ENCODE measurements at places on chromosomes 5 and 9.
A peak's percentile ranks its signal among the peaks of the same experiment; 100 is the strongest.

DNA sequence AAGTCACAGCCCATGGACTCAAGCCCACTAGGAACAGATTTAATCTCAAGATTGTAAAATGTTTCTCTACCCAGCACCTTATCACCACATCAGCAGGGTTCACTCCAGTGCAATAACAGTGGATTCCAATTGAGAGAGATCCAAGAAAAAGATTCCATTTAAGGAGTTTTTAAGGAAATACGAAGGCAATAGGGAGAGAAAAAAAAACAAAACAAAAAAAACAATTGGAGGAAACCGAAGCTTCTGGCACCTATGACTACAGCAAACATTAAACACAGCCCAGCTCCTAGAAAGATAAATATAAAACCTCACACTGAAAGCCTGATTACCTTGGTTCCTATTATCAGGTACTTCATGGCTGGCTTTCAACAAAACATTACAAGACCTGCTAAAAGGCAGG lies 192.7 kb downstream of the DAB2IP start:
- DNase-seq, result no peak
- no peaks in the 10 kb centered on the region for H3K4me1 ChIP-seq
- H3K36me3 ChIP-seq, result no peaks in the 10 kb centered on the region
- no peak overlapping the region for H3K4me3 ChIP-seq
- no peak overlapping the region for H3K27ac ChIP-seq

GRCh38 chr9:133528876-133529241 lies 4.1 kb upstream of the MYMK start:
- H3K27ac ChIP-seq, result no peak overlapping the region
- H3K4me1 ChIP-seq, result peaks cover 11% of the 10 kb centered on the region
- no peak for DNase-seq
- no peak overlapping the region for H3K4me3 ChIP-seq

DNA sequence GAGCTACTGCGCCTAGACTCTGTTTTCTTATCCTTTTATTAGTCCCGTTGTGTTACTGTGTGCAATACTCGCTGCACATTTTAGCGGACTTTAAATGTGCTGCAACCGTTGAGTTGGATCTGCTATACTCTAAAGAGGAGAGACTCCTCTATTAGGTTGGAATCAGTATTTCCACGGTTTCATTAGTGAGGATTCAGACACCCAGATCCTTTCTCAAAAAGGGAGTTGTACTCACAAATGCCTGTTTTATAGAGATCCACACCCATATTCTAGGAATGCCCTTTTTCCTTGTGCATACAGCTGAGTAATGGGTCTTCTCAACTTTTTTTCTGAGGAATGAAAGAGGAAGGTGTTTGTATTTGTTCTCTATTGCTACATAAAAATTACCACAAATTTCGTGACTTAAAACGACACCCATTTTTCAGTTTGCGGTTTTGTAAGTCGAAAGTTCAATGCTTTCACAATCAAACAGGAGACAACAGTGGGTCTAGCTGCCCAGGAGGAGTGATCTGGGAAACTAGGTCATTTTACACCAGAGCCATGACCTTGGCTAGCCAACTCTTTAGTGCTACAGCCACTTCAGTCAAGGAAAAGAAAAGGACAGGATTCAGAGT lies 52.8 kb upstream of the SLC44A1 start:
- H3K36me3 ChIP-seq, result no peaks in the 10 kb centered on the region
- no peaks in the 10 kb centered on the region for H3K27me3 ChIP-seq
- no peak for DNase-seq
- no peak overlapping the region for H3K27ac ChIP-seq

DNA sequence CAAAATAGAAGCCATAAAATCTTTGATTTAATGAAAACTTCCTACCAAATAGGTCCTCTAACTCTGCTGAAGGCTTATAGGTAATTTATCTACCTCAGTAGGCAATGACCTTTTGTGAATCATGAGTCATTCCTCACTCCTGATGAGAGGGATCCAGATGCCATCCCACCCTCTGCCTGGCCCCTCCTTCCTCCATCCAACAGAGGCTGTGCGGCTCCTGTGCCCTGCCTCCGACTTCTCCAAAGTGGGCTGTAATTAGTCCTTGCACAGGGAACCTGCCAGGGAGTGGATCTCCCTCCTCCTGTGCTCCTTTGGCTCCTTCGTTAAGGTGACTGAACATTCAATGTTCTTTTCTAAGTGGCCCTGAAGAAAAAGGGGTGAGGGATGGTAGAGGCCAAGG lies 213.9 kb upstream of the TBCA start:
- H3K36me3 ChIP-seq, result no peaks in the 10 kb centered on the region
- H3K4me3 ChIP-seq, result no peak overlapping the region
- H3K4me1 ChIP-seq, result no peaks in the 10 kb centered on the region
- no peak overlapping the region for H3K27ac ChIP-seq
- DNase-seq, result no peak
- H3K27me3 ChIP-seq, result no peaks in the 10 kb centered on the region

- no peaks in the 10 kb centered on the region for H3K4me1 ChIP-seq
- no peaks in the 10 kb centered on the region for H3K27me3 ChIP-seq
- no peaks in the 10 kb centered on the region for H3K36me3 ChIP-seq
- no peak overlapping the region for H3K4me3 ChIP-seq
Measured at GRCh38 chr9:80157561-80157983, 585.8 kb downstream of the TLE4 start.

DNA sequence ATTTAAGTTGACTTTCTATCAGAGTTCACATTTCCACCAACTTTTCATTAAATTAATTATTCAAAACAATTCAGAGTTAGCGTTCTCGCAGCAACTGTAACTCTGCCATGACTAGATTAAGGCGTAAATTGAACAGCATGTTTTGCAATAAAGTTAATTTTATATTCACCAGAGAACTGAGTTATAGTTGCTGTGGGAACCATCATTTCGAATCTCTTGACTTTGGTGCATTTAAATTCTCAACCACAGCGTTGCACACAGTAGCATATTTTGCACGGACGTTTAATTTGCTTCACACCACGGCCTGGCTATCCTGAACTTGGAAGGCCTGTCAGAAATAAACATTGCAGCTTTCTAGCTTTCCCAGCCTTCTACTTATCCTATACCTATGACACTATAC lies 144.3 kb upstream of the WWC1 start:
- no peak overlapping the region for H3K4me3 ChIP-seq
- no peaks in the 10 kb centered on the region for H3K4me1 ChIP-seq
- no peaks in the 10 kb centered on the region for H3K27me3 ChIP-seq
- no peak overlapping the region for H3K27ac ChIP-seq
- DNase-seq, result no peak

GRCh38 chr5:170387775-170388639 lies 1.2 kb downstream of the KCNMB1 start:
- no peak overlapping the region for H3K27ac ChIP-seq
- peaks cover 2% of the 10 kb centered on the region for H3K4me1 ChIP-seq
- H3K27me3 ChIP-seq, result no peaks in the 10 kb centered on the region
- no peaks in the 10 kb centered on the region for H3K36me3 ChIP-seq
- DNase-seq, result no peak

GRCh38 chr9:123637945-123638634 lies 282.1 kb downstream of the CRB2 start:
- DNase-seq, result peak; percentile 71
- H3K4me1 ChIP-seq, result peaks cover 26% of the 10 kb centered on the region
- no peaks in the 10 kb centered on the region for H3K27me3 ChIP-seq
- peak overlapping the region; percentile 50 for H3K4me3 ChIP-seq

GRCh38 chr5:75243510-75243909 lies 6.8 kb upstream of the ANKRD31 start:
- H3K36me3 ChIP-seq, result no peaks in the 10 kb centered on the region
- no peaks in the 10 kb centered on the region for H3K27me3 ChIP-seq
- H3K4me3 ChIP-seq, result no peak overlapping the region

DNA sequence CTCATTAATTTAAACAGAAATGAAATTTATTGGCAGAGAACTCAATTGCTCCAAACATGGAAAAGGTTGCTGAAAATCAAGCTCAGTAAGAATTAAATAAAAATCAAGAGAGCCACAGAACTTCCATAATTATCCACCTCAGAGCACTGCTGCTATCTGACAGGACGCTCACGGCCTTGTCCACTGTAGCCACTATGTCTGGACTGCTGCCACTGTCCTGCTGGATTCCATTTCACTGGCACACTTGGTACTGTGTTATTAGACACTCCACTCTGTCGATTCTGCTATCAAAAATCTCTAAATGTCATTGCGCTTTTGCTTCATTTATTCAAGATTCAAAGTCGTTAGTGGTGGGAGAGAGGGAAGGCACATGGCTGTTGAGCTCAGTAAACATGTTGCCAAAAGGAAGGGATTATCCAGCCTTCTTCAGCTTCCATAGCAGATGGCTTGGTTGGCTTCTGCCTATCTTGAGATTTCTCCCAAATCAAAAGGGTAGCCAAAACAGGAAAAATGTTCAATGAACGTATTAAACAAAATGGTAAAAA lies 815.0 kb downstream of the CDH18 start:
- no peaks in the 10 kb centered on the region for H3K27me3 ChIP-seq
- H3K4me1 ChIP-seq, result no peaks in the 10 kb centered on the region
- H3K27ac ChIP-seq, result no peak overlapping the region

DNA sequence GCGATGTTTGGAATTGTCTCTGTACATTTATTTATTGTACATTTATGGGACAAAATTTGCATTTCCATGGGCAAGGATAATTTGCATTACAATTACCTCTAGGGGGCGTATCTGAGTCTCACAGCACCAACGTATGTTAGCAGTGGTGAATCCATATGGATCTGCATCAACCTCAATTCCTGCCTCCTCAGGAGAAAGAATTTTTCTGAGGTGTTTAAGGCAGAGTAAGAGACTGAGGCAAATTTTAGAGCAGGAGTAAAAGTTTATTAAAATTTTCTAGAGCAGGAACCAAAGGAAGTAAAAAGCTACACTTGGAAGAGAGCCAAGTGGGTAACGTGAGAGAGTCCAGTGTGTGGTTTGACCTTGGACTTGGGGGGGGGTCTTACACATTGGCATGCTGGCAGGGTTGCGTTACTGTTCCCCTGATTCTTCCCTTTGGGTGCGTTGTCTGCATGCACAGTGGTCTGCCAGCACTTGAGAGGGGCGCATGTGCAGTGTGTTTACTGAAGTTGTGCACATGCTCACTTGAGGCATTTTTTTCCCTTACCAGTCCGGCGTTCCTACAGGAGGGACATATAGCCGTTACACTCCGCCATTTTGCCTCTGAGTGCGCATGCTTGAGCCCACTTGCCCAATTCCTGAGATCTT lies 21.0 kb upstream of the RAB14 start:
- no peaks in the 10 kb centered on the region for H3K4me1 ChIP-seq
- H3K27ac ChIP-seq, result no peak overlapping the region
- H3K36me3 ChIP-seq, result no peaks in the 10 kb centered on the region
- no peak for DNase-seq
- no peak overlapping the region for H3K4me3 ChIP-seq
- H3K27me3 ChIP-seq, result no peaks in the 10 kb centered on the region

DNA sequence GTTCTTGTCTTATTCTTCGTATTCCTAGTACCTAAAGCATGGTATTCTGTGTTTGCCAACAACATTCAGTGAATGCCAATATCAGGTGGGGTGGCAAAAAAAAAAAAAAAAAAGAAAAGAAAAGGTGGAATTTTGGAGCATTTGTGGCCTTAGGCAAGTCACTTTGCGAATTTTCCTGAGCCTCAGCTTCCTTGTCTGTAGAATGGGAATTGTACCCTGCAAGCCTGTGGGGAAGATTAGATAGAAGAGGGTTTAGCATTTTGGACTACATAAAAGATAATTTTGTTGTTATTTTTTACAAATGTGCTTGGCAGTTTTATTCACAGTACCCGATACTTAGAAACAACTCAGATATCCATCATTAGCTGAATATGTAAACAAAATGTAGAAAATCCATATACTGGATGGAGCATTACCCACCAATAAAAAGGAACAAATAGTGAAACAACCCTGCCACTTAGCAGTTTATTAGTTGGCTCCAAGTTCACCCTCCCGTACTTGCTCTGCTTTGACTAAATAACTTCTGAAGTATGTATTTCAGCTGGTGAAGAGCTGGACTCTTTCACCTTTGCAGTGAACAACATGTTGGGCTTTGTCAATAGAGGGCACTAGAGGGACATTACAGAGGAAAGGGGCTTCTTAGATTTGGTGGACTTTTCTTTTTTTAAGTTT lies 13.6 kb downstream of the UBE2D2 start:
- no peak overlapping the region for H3K27ac ChIP-seq
- H3K4me3 ChIP-seq, result no peak overlapping the region
- no peaks in the 10 kb centered on the region for H3K36me3 ChIP-seq
- no peak for DNase-seq

- H3K27me3 ChIP-seq, result no peaks in the 10 kb centered on the region
- H3K4me1 ChIP-seq, result peaks cover 14% of the 10 kb centered on the region
- H3K27ac ChIP-seq, result no peak overlapping the region
- no peak overlapping the region for H3K4me3 ChIP-seq
- peak; percentile 51 for DNase-seq
Measured at GRCh38 chr9:122816163-122816867, 12.1 kb downstream of the PDCL start.

- no peaks in the 10 kb centered on the region for H3K27me3 ChIP-seq
- H3K4me3 ChIP-seq, result no peak overlapping the region
- H3K36me3 ChIP-seq, result no peaks in the 10 kb centered on the region
- H3K27ac ChIP-seq, result no peak overlapping the region
- H3K4me1 ChIP-seq, result no peaks in the 10 kb centered on the region
- no peak for DNase-seq
Measured at GRCh38 chr9:112969730-112970129, 42.3 kb downstream of the ZNF883 start.

DNA sequence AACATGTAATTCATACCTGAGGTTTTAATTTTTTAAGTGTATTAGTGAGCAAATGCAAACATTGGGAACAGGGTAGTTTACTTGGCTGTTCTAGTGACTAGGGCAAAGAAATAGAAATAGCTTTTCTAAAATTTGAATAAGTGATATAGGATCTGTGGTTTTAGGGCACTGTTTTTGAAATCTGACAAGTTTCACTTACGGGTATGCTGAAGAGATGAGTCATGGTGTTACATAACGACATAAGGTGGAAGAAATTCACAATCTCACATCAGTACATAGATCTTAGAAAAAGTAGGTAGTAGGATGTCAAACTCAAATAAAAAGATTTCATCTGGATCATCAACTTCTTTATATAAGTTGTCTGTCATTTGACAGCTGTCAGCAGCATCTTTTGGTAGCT lies 772.3 kb downstream of the MAT2B start:
- no peaks in the 10 kb centered on the region for H3K4me1 ChIP-seq
- no peaks in the 10 kb centered on the region for H3K27me3 ChIP-seq
- H3K36me3 ChIP-seq, result no peaks in the 10 kb centered on the region

DNA sequence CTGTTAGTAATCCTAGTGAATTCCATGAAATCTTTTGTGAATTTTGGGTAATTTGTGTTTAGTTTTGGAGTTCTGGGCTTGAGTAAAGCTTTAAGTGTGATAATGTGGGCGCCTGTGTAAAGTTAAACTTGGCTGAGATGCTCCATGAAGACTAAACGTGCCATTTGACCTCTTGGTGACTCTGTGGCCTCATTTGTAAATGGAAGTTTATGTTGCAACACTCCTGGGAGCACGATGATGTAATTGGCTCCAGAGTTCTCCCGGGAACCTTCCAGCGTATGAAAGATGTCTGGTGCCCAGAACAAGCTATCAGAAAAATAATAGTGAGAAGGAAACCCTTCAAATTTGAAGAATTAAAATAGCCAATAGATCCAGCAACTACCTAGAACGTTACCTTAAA lies 981.2 kb downstream of the TLE4 start:
- no peaks in the 10 kb centered on the region for H3K4me1 ChIP-seq
- H3K36me3 ChIP-seq, result no peaks in the 10 kb centered on the region
